ENCODE measurements at places on chromosomes 4 and X.

DNA sequence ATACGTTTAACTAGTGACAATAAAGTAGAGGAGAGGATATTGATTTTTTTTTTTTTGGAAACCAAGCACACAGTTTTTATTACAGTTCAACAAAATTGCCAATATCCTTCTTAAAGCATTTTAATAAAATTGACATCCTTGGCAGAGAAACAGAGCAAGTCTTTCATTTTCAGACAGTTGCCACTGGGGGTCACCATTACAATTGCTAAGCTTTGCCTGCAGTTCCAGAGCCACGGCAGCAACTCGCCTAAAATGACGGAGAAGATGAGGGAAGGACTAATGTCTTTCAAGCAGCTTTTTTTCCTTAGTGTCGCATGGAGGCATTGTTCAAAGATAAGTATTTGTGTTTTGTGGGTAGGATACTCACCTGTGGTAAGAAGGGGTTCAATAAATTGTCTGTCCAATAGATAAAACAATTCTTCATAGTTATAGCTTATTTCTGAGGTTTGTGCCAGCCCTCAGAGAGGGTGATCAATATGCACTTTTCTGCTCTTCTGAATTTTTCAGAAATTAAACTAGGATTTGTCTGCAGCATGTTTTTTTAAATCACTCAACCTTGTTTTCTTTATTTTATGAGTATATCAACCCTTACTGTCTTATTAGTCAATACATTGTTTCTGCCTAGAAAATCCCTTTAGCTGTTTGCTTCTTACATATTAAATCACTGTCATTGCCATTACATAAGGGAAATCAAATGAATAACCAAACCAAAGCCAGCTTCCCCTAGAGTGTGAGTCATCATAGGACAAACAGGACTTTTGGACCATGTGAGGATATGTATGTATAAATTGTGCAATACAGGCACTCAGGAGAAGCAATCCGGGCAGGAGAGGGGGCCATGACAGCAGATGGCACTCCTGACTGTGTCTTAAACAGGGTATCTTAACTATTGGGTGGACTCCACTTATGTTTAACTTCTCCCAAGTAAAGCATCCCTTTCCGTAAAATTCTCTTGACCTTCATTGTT, 508.1 kb upstream of the ARX start:
- no peak for DNase-seq

DNA sequence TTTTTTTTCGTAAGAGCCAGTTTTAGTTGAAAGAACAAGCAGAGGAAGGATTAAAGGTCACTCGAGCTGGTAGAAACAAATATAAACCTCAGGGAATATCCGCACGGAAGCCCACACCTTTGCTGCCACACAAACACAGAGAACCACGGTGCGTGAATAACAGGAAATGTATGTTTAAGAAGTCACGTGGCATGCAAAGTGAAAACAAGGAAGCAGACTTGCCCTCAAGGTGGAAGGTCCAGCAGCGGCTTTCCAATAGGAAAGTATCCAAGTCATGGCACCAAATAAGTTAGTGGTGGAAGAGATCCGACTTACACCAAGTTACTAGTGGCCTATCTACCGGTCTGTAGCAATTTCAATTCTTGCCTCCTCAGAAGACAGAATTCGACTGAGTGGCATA, 215.5 kb downstream of the HHIP start:
- no peak for DNase-seq

DNA sequence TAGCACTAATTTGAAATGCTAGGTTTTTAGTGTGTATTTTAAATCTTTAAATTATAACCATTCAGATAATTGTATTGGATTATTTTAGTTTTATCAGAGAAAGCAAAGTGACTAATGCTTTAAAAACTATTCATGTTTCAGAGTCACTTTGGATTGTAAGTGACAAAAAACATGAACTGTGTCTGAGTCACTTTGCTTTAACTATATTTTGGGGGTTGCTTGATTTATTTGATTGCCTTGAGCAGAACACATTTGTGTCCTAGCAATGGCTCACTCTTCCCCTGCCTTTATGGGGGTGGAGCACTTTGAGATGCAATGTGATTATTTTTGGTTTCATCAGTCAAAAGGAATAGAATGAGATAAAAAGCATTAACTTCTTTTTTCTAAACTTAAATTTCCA, 188.4 kb upstream of the ARX start:
- DNase-seq, result no peak

- no peak for DNase-seq
Observed at GRCh38 chrX:48520976-48521352, 644 bp upstream of the EBP start.

DNA sequence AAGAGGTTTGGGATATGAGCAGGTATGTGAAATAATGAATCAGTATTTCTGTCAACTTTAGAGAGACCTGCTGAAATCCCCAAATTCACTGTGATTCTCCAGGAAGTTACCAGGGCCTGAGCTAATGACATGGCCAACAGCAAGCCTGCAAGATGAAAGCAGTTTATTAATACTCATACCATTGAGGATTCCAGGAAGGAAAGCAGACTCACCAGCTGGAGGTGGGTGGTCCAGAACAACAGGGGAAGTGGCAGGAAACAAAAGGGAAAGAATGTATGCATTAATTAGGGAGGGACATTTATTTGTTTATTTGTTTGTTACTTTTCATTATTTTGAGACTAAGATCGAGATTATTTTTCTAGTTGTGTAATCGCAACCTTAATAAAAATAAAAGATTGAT, 196.6 kb upstream of the AGA start:
- no peak for DNase-seq

DNA sequence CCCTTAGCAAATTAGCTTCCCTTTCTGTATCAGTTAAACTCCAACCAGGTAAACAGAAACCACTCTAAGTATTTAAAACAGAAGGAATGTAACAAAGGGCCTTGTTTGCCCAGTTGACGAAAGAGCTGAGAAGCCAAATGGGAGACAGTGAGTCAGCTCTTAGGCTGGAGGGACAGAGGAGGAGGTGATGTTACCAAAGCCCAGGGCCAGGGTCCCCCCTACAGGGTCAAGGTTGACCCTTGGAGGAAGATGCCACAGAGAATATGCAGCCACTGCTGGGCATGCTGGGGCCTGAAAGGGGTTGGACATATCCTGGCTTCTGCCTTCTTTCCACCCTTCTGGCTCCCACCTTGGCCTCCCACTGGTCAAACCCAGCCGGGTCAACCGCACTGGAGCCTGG, 38.3 kb upstream of the LGI2 start:
- no peak for DNase-seq

- DNase-seq, result no peak
Observed at GRCh38 chrX:3177851-3178250, 136.6 kb downstream of the ARSF start.

GRCh38 chr4:187166886-187167512, 443.3 kb upstream of the FAT1 start:
- DNase-seq, result no peak

DNA sequence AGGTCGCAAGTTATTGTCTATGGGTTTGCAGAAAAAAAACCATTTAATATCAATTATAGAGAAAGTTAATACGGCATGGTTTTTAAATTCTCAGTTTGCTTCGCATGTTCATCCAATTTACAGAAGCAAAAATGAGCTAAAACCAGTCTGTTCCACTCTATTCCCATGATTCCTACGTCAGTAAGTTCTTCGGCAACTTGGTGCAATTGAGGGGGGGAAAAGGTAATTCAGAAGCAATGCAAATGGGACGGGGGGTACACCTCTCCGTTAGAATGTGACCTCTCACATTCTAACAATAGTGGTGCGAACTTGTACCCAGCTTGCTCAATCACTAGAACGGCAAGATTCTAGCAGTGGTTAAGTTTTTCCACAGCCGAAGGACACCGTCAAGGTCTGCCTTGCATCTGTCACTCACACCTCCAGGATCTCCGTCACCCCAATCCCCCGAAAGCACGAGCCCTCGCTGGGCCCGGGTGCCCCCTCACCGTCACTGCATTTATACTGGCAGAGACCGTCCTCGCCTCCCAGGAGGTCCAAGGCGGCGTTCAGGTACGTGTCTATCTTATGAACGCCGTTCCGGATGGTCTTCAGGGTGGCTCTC, 653 bp downstream of the PLA2G12A start:
- no peak for DNase-seq

DNA sequence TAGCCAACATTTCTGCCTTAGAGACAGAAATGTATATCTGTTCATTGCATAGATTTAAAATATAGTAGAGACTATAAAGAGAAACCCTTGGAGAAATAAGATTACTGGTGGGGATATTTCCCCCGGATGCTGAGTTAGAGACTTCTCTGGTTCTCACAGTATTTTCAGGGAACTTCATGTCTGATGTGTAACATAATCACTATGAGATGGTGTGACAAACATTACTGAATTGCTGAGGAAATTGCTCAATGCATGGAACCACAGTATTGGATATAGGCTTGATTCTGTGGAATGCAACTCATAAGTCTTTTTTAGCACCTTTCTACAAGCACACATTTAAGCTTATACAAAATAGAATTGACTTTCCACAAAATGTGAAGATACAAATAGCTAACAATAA, 152.7 kb downstream of the SOWAHB start:
- no peak for DNase-seq

DNA sequence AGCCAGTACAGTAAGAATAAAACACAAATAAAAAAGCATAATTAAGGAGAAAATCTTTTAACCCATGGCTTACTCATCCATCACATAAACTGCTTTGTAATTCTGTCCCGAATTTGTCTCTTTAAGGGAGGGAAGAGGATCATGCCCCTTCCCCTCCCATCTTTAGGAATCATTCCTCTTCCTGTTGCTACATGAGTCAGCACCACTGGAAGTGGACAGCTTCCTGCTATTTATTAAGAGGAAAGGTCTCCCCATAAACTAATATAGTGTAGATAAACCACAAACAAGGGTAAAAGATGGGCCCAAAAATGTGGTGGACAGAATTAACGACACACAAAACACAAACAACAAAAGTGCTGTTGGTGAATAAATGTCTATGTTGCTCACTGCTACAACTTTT, 75.8 kb downstream of the PPP3CA start:
- no peak for DNase-seq

GRCh38 chr4:98626350-98626749, 32.1 kb downstream of the TSPAN5 start:
- DNase-seq, result no peak

- DNase-seq, result no peak
Observed at GRCh38 chr4:171239196-171239595, 574.0 kb upstream of the GALNTL6 start.

DNA sequence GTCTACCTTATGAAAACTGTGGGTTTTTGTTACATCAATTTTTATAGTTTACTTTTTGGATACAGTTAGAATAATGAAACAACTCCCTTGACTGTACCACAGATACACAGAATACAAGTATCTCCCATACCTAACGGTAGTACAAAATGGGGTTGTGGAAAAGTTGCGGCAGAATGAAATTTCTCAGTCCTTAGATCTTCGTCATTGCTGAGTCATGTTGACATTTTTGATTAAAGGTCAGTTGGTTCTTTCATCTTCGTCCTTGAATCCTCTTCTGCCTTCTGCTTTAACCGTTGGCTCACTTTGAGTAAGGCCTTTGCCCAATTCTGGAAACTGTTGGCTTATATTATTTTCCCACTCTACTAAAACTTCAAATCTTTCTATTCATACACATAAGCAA, 75.6 kb downstream of the TRIML1 start:
- no peak for DNase-seq

- DNase-seq, result no peak
Observed at GRCh38 chr4:146446555-146446954, 75.2 kb downstream of the SLC10A7 start.

DNA sequence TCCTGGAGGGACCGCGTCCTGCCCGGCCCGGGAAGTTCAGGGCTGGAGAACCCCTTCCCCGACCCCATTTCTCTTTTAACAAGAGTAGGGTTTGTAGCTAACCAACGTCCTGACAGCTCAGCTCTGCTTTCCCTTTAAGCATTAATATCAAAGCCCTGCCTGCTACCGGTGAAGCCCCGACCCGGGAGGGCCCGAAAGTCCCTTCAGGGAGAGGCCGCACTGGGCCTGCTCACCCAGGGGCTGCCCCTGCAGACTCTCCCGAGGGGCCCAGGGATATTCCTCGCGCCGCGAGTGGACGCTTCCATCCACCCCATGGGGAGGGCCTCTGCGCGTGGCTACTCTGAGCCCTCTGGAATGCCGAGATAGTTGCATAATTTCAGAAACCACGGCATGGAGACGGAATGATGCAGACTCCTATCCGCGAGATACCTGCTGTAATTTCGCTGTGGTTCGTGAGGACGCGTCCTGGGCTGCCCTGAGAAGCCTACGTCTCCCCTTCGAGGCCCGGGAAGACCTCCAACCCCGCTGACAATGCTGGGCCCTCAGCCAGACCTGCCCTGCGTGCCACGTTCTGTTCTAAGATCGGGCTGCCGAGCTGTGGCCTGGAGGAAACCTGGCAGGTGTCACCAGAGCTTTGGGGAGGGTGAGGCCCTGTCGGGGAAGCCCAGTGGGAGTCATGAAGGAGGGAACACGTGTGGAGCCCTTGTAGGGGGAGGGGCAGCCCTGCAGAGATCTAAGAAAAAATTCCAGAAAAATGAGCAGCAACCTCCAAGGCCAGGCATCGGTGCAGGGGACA, 999 bp upstream of the CTBP1 start:
- DNase-seq, result peak; percentile 41

- DNase-seq, result no peak
Observed at GRCh38 chr4:15744016-15744545, 34.0 kb upstream of the CD38 start.

DNA sequence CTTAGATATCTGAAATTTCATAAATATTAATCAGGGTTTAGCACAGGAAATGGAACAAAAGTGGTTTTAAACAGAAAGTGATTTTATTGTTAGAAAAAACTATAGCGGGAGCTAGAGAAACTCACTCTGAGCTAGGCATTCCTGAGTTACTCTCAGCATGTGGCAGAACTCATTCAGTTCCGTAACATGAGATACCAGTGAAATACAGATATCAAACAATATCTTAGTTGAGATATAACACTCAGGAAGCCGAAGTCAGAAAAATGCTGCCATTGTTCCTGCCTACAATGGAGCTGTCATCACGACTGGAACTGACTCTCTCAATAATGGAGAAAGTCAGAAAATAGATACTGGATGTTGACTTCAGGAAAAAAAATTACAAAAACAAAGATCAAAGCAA, 1428.7 kb downstream of the PCDH18 start:
- DNase-seq, result no peak

GRCh38 chr4:17220816-17221215, 291.1 kb downstream of the QDPR start:
- no peak for DNase-seq

GRCh38 chrX:49919617-49920016, 2.8 kb upstream of the CLCN5 start:
- DNase-seq, result peak; percentile 2

GRCh38 chr4:138891631-138892031, 124.0 kb upstream of the NOCT start:
- no peak for DNase-seq

GRCh38 chr4:7970361-7970946, 30.8 kb upstream of the AFAP1 start:
- no peak for DNase-seq

GRCh38 chr4:51884055-51884454, 41.1 kb downstream of the DCUN1D4 start:
- DNase-seq, result no peak

- no peak for DNase-seq
Observed at GRCh38 chr4:12734586-12734985, 749.6 kb downstream of the RAB28 start.

GRCh38 chr4:76688619-76689144, 209.3 kb downstream of the SOWAHB start:
- DNase-seq, result no peak
